D341Med (cell line): ENCODE measurements at places on chromosomes 4 and X.

- no peak for DNase-seq
Measured at GRCh38 chrX:32448320-32448719, 763.0 kb downstream of the DMD start.

GRCh38 chr4:52721968-52722815 lies 29.0 kb downstream of the ERVMER34-1 start:
- peak; percentile 33 for DNase-seq

- DNase-seq, result no peak
Measured at GRCh38 chrX:53323196-53323595, 41.8 kb upstream of the IQSEC2 start.

- no peak for DNase-seq
Measured at GRCh38 chr4:14359991-14360390, 642.3 kb upstream of the CPEB2 start.

DNA sequence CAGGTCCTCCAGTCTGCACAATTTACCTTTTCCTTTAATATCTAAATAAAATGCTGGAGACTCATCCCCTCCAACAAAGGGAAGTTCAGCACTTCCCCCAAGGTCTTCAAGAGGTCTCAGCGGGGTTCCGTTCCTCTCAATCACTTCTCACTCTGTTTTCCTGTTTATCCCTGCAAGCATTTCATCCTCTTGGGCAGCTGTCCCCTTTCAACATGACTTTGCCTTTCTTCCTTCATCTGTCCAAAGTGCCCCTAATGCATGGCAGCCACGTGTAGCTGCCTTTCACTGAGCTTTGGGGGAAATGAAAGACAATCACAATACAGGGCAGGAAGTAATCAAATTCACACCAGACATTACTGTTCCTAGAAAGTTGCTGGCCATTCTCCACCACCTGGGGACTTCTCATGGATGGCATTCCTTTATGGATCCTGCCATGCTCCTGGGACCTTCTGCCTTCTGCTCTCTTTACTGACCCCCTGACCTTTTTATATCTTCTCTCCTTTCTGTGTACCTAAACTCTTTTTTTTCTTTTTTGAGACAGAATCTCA lies 79.7 kb upstream of the USP9X start:
- no peak for DNase-seq

GRCh38 chrX:48466696-48467095 lies 3.4 kb downstream of the SLC38A5 start:
- DNase-seq, result peak; percentile 60

DNA sequence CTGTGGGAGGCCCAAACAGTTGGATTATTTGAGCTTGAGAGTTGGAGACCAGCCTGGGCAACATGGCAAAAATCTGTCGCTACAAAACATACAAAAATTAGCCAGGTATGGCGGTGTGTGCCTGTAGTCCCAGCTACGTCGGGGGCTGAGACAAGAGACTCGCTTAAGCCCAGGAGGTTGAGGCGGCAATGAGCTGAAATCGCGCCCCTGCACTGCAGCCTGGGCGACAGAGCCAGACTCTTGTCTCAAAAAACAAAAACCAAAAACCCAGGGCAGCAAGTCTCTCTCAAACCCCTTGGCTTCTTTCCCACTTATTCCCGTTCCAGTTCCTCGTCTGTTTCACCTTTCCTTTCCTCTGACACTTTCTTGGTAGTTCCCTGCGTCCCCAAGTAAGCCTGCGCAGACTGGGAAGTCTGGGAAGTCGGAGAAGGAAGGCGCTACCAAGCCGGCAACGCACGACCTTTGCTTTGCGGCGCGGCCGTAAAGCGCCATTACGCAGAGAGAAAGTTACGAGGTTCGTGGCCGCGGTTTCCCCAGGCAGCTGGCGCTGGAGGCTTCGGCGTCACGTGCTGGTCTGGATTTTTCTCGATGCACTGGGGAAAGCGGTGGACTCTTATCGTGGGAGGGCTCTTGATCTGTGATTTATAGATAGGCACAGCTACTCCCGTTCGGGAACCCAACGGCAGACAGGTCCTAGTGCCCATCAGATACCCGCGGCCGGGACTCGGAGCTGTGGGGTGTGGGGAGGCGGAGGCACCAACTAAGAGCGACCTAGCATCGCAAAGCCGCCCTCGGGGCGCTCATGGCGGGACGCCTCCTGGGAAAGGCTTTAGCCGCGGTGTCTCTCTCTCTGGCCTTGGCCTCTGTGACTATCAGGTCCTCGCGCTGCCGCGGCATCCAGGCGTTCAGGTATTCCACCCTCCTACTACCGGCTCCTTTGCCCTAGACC lies at the start of gene NUDT9:
NUDT9 (plus strand) TSS at position 470 of the 949 bp plus-strand sequence; CDS start at position 803, 333 bp downstream.
- peak; percentile 92 for DNase-seq

DNA sequence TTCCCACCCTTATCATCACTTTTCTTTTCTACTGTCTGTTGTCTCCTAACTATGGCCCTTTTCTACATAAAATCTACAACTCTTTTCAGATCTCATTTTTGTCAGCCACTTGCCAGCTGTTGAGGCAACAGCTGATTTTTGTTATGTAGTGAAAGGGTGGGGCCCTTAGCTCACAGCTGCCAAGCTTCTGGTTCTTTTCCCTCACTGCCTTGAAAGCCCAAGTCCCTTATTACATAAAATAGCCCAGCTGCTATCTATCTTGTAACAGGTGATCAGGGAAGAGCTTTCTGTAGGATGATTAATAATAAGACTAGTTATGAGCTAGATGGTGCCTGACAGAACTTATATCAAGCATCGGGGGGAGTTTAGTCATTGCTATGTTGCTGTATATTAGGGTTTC lies 45.9 kb downstream of the ADGRL3 start:
- DNase-seq, result no peak

GRCh38 chrX:30308263-30309138 lies 689 bp downstream of the NR0B1 start:
- DNase-seq, result no peak
